ENCODE measurements at places on chromosomes 4 and X.

- DNase-seq, result no peak
Observed at GRCh38 chr4:94348666-94349065, 6.0 kb upstream of the HPGDS start.

DNA sequence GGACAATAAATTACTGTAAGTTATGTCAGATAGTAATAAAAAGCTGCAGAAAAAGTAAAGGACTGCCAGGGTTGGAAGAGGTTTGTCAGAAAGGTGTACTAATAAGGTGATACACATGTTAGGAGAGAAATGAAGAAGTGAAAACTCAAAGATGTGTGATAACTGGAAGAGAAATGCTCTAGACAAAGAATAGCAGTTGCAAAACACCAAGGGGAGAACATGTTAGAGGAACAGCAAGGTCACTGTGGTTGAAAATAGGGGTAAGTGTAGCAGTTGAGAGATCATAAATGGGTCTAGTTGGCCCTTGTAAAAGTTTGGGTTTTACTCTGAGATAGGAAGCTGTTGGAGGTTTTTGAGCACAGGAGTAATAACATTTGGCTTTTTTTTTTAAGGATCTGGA lies 46.9 kb downstream of the HSPA4L start:
- DNase-seq, result no peak

DNA sequence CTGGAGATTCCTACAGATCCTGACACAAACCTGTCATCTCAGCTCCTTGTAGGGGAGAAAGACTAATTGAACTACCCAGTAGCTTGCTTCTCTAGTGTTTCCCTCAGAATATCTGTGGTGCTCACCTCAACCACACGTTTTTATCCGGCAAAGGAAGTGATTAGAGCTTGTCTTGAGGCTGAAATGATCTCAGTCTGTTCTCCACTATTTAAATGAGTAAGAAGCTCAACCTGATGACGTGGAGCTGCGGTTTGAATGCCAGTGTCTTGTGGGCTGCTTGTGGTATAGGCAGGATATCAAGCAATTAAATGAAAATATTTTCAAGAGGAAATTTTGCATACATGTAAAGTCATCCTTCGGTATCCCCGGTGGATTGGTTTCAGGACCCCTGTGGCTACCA lies 270.2 kb downstream of the TLL1 start:
- no peak for DNase-seq

GRCh38 chrX:138254001-138254400 lies 457.5 kb downstream of the FGF13 start:
- DNase-seq, result no peak

GRCh38 chr4:101145021-101145420 lies 202.3 kb downstream of the PPP3CA start:
- no peak for DNase-seq

GRCh38 chr4:162839814-162840213 lies 326.9 kb downstream of the NAF1 start:
- no peak for DNase-seq

GRCh38 chr4:176437756-176438155 lies 118.0 kb downstream of the SPCS3 start:
- no peak for DNase-seq

DNA sequence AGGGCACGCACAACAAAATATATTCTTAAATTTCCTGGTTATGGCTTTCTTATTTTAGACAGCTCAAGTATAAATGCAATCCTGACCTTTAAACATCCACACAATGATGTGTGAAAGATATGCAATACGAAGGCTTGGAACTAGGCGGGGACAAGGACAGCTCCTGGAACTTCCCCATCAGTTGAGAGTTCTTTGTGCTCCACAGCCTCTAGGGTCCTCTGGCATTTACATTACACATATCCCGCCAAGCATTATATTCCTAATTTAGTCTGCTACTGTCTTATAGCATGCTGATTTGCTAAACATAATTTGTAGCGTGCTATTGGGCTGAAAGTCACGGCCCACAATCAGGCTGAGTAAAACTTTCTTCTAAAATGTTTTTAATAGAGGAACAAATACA lies 74.4 kb downstream of the FTHL17 start:
- DNase-seq, result no peak

GRCh38 chr4:169571435-169571834 lies 40.9 kb downstream of the NEK1 start:
- no peak for DNase-seq

DNA sequence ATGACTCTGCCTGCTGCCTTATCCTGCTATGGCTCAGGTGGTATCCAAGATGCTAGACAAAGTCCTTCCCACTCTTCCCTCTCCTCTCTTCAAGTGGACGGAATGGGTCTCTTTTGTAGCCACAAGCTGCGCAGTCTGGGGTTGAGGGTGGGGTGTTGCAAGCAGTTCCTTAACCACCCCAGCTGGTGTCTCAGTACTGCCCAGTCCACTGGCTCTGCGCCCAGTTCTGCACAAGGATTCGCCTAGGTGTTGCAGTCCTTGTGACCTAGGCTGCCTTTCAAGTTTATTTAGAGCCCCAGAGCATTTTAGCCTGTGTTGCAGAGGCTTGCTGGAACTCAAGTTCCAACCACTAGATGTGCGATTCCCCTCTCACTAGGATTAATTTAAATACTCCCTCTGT lies 120.7 kb downstream of the NEXMIF start:
- no peak for DNase-seq

DNA sequence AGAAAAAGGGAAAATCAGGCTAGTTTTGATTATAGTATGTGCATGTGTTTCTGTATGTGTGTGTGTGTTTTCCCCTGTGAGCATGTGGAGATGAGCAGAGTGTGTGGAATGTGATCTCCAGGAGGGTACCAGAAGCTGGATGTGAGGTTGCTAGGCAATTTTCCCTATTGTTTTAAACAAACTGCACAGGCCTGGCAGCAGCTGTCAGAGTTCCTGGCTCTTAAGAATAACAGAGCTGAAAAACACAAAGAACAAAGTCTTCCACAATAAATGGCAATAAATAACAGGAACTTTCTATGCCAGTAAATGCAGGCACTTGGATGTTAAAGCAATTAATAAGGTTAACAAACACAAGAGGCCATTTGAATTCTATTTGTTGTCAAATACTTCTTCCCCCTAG lies 344.6 kb upstream of the CTSO start:
- DNase-seq, result no peak

DNA sequence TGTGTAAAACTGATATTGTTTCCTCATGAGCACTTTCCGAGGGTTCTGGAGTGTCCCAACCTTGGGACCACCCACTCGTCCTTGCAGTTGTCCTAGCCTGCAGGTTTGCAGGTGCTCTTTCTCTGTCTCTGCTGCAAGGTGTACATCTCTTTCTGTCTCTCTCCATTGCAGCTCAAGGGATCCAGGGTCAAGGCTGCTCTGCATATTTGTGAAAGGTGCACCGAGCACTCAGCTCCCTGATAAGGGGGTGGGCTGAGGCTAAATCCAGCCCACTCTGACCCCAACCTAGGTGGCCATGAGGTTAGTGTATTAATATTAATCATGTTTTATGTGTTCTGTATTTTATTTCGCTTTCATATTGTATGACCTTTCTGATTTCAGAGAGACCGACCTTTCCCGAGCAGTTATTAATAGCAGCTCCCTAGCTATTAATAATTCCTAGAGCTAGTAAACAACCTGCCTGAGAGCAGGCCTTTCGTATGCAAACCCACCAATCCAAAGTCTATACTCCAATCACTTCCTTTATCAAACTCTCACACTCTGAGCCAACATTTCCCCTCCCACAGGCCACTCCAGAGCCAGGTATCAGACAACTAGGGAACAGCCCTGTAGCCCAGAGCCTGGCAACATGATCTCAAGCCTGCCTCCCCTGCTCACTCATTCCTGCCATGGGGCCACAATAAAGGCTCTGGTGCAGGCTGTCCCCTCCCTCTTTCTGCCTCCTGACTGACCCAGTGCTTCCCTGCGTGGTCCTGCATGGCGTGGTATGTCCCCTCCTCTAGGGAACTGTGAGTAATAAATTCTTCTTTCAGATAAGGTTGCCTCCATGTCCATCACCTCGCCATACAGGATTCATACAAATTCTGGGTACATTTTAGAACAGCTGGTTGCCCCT lies 73.9 kb downstream of the SLC2A9 start:
- DNase-seq, result no peak

DNA sequence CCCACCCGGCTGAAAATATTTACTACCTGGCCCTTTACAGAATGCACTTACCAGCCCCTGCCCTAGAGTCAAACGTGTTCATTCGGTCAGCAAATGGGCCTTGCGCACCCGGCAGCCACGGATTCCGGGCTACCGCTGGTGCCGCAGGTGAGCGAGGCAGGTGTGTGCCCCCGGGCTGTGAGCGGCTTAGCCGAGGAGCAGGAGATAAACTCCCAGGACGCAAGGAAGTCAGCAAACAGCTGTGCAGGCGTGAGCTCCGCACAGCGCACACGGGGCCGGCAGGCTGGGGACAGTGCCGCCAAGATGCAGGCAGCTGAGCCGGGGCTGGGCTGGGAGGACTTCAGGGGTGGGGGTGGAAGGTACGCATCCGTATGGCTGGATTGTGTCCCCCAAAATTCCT lies 211.2 kb upstream of the PSAPL1 start:
- DNase-seq, result no peak

DNA sequence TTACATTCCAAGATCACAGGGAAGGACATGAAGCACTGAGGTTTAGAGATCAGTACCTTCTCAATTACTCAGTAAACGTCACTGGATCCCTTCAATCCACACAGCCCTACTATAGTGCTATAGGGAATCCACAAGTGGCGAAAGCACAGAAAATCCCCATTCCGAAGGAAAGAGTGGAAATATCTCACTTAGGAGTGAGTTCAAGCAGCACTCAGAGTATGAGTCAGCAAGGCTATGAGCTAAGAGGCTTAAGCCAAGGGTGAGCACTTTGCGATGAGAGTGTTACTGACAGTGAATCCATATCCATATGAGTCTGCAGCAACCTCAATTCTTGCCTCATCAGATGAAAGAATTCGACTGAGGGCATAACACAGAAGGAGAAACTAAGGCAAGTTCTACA lies 165.1 kb downstream of the VSIG4 start:
- DNase-seq, result no peak

DNA sequence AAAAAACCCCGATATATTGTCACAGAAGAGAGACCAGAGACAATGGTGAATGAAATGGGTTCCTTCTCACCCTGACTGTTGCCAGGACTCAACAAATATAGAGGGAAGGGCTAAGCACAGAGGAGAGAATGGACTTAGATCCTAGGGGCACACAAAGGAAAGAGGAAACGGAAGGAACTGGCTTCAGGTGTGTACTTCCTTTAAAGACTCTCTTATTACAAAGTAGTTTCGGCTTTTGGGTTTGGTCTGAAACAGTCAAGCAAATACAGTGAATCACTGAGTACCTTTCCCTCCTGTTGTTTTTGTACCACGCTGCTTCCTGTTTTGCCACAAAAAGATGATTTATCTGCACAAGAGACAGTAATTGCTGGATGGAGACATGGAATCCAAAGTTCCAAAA lies 46.1 kb upstream of the S100G start:
- no peak for DNase-seq

All from Kasumi-1 (cell line).